LHCN-M2 (cell line): ENCODE measurements at places on chromosomes 16 and 17.
A peak's percentile ranks its signal among the peaks of the same experiment; 100 is the strongest.

DNA sequence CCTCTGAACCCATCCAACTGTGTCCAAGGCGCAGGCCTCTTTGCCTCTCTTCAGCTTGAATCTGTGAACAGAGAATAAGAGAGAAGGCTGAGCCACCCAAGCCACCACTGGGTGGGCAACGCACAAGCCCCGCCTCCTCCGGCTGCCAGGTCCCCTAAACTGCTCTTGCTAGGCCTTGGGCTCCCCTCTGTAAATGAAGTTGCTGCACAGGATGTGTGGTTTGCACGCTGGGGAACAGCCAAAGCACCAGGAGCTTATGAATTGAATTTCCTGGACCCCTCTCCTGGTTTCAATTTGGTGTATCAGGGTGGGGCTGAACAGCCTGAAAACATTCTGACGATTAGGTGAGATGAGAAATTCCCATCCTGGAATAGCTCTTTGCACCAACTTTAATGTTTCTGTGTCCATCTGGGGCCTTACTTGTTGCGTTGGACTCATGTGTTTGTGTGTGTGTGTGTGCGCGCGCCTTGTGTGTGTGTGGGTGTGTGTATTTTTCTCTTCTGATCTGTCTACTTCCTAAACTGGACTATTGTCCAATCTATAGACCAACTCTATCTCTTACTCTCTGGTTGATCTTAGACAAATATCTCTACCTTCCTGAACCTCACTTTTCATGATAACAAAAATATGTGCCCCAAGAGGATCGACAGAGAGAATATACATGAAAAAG, 2.3 kb downstream of the CCL1 start:
- DNase-seq, result no peak

DNA sequence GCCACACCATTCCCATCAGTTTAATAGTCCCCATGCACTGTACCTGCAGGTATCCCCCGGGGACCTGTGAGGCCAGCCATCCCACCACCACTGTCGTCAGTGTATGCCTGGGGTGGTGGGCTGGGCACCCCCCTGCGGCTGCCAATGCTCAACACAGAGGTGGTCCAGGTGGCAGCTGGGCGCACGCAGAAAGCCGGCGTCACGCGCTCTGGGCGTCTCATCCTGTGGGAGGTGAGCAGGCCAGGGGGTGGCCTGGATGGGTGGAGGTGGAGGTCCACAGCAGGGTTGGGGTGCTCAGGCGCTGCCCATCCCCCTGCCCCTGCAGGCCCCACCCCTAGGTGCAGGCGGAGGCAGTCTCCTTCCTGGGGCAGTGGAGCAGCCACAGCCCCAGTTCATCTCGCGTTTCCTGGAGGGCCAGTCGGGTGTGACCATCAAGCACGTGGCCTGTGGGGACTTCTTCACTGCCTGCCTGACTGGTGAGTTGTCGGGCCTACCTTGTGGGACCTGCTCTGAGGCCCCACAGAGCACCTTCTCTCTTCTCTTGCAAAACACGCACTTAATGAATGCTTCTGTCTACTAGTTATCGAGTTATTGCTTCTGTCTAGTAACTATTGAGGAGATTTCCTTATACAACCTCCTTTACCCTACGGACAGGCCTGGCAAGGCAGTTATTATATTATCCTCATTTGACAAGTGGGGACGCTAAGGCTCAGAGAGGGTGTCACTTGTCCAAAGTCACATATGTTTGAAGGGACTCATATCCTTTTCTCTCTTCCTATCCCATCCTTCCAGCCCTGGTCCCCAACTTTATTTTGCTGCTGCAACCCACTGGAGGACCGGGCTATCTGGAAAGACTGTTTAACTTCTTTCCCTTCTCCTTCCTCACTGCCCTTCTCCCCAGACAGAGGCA, 5.8 kb upstream of the TRAF4 start:
- DNase-seq, result no peak

DNA sequence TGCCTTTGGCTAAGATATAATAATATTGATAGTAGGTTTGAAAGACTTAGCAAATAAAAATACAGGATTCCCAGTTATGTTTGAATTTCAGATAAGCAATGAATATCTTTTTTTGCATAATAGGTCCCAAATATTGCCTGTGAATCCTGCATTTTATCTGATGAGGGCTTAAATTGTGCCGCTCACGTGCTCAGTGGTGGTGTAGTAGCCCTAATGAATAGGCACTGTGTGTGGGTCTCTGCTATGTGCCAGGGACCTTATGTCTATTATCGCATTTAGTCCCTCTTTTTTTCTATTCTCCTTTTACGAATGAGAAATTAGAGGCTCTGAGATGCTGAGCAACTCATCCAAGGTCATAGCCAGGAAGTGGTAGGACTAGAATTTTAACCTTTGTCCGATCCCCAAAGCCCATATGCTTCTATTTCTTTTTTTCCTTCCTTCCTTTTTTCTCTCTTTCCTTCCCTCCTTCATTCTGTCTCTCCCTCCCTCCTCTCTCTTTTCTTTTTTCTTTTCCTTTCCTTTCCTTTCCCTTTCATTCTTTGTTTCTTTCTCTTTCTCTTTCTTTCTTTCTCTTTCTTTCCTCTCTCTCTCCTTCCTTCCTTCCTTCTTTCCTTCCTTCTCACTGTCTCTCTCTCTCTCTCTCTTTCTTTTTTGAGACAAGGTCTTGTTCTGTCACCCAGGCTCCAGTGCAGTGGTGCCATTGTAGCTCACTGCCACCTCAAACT, 47.2 kb downstream of the RGS9 start:
- no peak for DNase-seq

DNA sequence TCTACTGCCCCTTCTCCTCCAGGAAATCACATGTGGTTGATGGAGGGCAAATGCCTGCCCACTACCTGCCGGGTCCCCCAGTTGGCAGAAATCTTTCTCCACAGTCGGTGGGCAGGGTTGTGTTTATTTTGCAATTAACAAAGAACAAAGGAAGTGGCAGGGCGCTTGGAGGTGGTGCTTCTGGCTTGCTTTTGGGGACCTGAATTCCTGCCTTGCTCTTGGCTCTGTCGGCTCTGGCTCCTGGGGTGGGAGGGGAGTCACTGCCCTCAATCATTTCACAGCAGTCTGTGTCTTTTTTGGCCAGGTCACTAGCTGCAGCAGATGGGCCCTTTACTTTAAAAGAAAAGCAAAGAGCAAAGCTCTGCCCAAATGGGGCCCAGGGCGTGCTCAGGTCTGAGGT, 69.2 kb downstream of the C16orf78 start:
- no peak for DNase-seq

GRCh38 chr16:65672960-65673359, 551.1 kb upstream of the CDH11 start:
- no peak for DNase-seq

- no peak for DNase-seq
These were observed 14.7 kb upstream of the SDK2 start for GRCh38 chr17:73658821-73659515.

- DNase-seq, result no peak
These were observed 231.2 kb downstream of the SEC14L1 start for GRCh38 chr17:77371888-77372443.

- DNase-seq, result no peak
These were observed 5.1 kb downstream of the CASC3 start for GRCh38 chr17:40145476-40145875.

DNA sequence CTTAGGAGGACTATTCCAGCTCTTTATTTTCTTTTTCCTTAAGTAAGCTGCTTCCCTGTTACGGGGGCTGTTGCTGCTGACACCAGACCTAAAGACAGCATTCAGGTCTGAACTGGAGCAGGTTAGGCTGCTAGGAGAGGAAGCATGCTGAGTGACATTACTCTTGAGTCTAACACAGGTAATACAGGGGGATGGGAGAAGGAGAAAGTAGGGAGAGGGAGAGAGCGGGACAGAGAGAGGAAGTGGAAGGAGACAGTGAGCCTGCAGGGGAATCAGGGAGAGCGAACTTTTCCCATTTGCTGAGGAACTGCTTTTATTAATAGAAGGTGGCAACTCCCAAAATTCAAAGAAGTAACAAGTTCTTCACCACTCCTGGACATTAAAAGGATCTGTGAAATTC, 130.9 kb downstream of the PARN start:
- DNase-seq, result no peak

DNA sequence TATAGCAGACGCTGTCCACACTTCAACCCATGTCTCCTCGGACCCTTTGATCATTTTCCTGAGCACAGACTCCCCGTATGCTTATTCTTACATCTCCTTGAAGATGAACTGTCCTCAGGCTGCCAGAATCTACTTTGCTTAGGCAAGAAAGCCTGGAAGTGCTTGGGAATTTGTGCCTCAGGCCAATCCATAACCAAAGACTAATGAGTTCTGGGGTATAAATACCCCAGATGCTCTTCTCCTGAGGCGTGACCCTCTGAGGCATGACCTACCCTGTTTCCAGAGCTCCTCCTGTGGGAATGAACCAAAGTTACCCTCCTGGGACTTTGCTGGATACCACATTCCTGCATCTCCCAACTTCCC, 10.1 kb upstream of the TEKT3 start:
- no peak for DNase-seq

DNA sequence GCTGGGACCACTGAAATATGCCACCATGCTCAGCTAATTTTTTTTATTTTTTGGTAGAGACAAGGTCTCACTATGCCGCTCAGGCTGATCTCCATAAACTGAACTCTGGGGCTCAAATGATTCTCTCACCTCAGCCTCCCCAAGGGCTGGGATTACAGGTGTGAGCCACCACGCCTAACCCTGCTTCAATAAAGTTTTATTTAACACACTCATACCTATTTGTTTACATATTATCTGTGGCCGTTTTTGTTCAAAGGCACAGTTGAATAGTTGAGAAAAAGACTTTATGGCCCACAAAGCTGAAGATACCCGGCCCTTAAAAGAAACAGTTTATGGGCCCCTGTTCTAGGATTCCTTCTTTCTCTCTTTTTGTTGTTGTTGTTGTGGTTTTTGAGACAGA, 419.8 kb downstream of the SLC39A11 start:
- DNase-seq, result no peak

- DNase-seq, result no peak
These were observed 58.2 kb downstream of the NACA2 start for GRCh38 chr17:61532826-61533225.

GRCh38 chr16:75506107-75506506, 10.9 kb upstream of the CHST6 start:
- no peak for DNase-seq

DNA sequence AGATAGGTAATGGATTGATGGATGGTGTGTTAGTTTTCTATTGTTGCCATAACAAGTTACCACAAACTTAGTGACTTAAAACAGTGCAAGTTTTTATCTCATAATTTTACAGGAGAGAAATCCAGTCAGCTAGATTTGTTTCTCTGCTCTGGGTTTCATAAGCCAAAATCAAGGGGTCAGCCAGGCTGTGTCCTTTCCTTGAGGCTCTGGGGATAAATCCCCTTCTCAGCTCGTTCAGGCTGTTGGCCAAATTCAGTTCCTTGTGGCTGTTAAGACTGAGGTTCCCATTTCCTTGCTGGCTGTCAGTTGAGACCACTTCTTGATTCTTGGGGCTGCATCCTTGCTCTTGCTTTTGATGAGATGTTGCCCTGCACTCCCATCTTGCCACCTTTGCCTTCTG, 204.9 kb upstream of the CDH13 start:
- DNase-seq, result no peak

GRCh38 chr16:85612801-85613603, at the start of gene GSE1:
Gene GSE1, plus strand, starts transcription at chr16:85613322. Its CDS starts 70 bp downstream, at chr16:85613392.
- peak; percentile 65 for DNase-seq

- peak; percentile 81 for DNase-seq
These were observed 26.5 kb upstream of the C16orf87 start for GRCh38 chr16:46857368-46857945.

DNA sequence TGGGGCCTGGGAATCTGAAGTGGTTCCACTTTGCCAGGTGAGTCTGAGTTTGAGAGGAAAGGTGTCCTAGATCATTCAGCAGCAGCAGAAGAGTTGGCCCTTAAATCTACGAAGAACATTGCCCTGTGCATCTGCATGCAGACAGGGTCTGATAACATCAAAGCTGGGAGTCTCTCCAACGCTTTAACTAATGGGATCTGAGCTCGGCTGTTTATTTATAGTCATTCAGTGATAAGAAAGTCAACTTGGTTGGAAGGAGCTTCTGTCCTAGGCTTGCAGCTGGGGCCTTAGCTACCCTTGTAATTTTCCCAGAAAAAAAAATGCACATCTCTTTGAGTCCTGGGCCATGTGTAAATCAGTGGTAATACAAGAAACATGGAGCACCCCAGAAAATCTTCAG, 418.0 kb upstream of the HSBP1 start:
- no peak for DNase-seq

DNA sequence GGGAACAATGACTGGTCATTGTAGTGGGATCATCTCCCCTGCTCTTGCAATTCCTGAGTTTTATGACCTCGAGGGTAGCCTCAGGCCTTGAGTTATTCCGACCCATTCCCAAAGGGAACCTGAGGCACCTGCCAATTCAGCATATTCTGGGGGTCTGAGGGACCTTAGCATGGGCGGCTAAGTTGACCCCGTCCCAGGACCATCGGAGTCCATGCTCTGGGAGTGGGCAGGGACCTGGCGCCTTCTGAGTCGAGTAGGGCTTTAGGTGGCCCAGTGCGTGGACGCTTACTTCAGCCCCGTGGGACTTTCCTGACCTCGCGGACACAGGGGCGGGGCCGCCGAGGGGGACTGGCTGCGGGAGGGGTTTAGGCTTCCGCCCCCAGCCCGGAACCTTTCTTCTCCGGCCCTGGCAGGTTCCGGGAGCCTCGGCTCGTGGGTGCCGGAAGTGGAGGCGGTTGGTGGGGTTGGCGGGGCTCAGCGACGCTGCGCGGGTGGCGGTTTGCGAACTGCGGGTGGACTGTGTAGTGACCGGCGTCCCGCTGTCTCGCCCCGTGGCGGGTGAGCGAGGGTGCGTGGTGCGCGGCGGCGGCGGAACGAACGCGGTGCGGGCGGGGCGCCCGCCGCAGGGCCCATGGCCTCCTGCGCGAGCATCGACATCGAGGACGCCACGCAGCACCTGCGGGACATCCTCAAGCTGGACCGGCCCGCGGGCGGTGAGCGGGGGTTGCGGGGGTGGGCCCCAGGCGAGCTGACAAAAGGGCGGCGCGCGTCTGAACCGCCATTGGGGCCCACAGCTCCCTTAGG, at the start of gene EDC4:
Gene EDC4 (plus strand): TSS at position 422 of the 804 bp plus-strand sequence. CDS start 210 bp downstream, at position 632.
- peak; percentile 70 for DNase-seq

- peak; percentile 7 for DNase-seq
These were observed 1931.9 kb downstream of the TP53TG3F start for GRCh38 chr16:35391328-35391727.

DNA sequence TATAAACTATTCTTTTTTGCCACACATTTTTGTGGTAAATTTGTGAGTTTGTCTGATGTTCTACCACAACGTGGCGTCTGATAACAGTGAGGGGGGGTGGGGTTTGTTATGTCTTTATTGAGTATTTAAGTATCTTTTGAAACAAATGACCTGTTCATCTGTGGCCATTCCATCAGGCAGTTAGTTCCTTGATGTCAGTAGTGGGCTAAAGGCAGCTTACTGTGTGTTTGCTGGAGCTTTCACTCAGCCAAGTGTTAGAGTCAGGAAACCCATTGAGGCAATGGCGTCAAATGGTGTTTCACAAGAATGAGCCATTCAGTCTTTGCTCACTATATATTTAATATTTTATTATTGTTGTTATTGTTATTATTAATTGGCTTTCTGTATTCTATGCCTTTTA, 28.0 kb downstream of the NQO1 start:
- no peak for DNase-seq

- DNase-seq, result no peak
These were observed 10.7 kb downstream of the TBX2 start for GRCh38 chr17:61410141-61411010.
